ENCODE measurements at places on chromosomes 6 and 20.

DNA sequence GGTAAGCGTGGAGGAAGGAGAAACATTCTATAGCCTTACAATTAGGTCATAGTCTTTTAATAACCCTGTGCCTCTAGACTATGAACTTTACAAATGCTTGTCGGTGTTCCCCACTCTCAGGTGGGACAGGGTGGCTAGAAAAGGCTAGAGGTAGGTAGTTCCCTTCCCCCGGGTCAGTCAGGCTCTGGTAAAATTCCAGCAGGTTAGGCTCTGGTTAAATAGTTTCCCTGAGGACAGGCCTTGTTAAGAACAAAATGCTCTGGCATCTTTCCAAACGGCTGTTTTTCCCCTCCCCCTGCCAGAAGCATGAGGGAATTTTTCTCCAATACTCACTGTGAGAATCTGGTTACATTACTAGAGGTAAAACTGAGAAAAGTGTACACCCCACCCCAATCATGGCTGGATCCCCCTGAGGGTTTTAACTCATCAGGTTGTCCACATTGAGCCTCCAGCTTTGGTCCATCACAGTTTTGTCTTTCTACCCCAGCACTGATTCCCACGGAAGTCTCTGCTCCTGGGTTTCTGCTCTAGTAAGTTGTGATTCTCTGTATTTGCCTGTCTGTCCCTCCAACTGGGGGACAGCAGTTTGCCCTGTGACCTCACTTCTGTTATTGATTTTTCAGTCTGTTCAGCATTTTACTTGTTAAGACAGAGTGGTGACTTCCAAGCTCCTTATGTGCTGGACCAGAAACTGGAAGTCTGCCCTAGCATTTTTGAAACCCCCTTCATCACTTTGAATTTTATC, 84.7 kb upstream of the ADGRF1 start:
- DNase-seq = no peak

DNA sequence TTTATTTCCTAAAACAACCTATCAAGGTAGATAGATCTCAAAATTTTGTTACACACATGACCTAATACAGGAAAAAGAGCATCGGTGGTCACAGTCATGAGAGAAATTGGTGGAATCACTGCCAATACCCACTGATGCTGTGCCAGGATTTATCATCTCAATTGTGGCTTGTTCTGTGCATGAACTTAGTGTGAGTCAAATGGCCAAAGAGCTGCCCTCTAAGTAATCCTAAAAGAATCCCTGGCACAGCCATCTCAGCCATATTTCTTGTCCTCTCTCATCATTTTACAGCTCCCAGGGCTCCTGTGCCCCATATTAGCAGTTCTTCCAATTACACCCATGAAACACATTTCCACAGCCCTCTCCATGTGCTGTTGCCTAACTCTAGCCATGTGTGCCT, 6.1 kb downstream of the GSTA5 start:
- DNase-seq = no peak

GRCh38 chr6:33785778-33786177, 3.2 kb downstream of the LEMD2 start:
- DNase-seq = no peak

GRCh38 chr6:13397359-13398068, 69.2 kb upstream of the TBC1D7 start:
- peak; percentile 76 for DNase-seq

GRCh38 chr6:105459864-105460263, 57.0 kb upstream of the PREP start:
- no peak for DNase-seq

DNA sequence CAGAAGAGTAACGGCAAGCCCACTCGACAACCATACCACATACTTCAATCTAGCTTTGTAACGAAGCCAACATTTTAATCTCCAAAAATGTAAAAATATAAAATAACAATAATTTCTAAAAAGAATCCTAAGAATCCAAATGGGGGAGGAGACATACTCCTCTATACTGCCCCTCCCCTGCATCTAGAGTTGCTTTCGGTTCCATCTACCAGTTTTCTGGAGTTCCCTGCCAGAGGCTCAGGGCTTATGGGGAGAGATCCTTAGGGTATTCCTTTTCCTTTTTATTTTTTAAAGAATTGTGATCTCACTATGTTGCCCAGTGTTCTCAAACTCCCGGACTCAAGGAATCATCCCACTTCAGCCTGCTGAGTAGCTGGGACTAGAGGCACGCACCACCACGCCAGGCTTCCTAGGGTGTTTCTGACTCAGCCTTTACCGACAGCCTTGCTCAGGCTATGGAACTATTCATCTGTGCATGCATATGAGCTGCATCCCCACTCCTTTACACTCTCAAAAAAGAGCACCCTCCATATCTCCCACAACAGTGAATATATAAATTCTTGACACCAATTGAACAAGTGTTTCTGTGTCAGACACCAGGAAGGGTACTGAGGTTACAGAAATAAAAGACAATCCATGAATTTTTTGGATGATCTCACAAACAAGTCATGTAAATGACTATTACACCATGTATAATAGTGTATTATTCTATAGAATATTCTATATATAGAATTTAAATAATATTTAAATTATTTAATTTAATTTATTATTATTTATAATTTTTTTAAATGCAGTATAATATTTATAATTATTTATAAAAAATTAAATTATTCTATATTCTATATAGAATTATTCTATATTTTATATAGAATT, 40.7 kb upstream of the UBR2 start:
- no peak for DNase-seq

GRCh38 chr20:62400021-62400420, 7.1 kb downstream of the CABLES2 start:
- no peak for DNase-seq

- DNase-seq = no peak
Measured at GRCh38 chr6:23533311-23533710, 592.7 kb upstream of the NRSN1 start.

All from GM20000 (cell line).